ENCODE measurements at places on chromosomes 13 and 19.

DNA sequence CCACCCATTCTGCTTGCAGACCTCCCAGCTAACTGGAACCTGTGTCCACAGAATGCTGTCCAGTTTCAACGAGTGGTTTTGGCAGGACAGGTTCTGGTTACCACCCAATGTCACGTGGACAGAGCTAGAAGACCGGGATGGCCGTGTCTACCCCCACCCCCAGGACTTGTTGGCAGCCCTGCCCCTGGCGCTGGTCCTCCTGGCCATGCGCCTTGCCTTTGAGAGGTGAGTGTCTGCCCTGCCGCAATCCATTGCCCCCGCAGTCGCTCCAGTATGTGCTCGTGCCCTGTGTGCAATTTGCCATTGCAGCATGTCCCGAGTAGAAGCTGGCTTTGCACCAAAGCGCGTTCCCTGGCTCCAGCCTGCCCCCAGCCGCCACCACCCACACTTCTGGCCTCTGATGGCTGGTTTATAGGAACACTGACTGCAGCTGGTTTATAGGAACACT is 41.9 kb downstream of the CERS4 start:
- no peak for DNase-seq

DNA sequence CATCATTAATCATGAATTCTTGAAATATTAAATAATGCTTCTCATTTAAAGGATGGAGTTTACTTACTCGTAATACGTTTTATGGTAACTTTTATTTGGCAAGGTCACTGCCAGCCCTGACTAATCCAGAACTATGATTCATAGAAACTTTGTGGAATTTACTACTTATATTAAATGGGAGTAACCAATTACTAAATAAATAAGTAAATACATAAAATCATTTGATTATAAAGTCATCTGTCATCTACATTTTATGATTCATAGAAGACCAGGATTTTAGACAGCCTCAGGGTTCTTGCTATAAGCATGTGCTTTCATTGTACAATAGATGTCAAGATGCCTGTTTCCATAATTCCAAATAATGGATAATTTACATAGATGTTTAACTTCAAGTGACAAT is 611.1 kb downstream of the TBC1D4 start:
- DNase-seq = no peak

- DNase-seq = no peak
Observed at GRCh38 chr13:45200701-45201232, at the start of gene KCTD4. TSS of gene KCTD4 (minus strand) at chr13:45201045. CDS start at chr13:45194567, 6,478 bp downstream.

DNA sequence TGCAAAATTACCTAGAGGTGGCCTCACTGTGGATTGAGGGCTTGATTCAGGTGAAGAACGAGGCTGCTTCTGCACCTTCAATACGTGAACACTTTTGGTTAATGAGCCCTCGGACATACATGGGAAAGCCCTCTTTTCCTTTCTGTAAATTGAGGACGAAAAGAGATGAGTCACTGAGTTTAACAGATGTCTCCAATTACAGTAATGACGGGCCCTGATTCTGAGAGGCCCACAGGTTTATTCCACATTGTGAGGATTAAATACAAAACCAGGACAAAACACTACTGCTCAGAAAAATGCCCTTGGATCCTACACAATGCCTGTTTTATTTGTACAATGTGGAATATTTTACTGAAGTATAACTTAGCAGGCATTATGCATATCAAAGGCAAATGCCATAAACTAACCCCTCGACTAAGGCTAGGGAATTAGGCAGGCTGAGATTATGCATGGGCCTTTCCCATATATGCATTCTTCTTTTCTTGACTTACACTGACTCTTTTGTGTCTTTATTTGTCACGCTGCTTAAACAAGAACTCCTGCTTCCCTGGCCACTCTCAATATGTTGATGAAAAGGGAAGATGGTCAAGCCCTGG is 819.9 kb downstream of the OLFM4 start:
- no peak for DNase-seq

Data from renal cortex interstitium (tissue), 15 donors.